ENCODE measurements at places on chromosomes 12 and 14.

GRCh38 chr14:57875296-57875695, 9.4 kb upstream of the SLC35F4 start:
- DNase-seq: peak; percentile 77

DNA sequence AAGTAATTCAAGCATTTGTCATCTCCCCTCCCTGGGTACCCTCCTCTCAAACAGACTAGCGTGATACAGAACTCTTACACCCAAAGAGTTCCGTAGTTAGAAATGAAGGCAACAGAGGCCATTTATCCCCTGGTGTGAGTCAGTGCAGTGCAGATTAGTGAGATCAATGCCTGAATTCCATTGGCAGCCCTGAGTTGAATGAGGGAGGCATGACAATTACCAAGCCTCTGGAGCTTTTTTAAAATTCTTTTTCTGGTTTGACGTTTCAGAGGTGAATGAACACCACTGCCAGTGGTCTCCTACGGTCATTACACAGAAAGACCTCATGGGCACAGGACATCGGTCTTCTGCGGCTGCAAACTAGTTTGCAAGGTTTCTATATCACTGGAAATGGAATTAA, 94.4 kb downstream of the PRIMA1 start:
- DNase-seq: no peak

GRCh38 chr14:64159588-64159987, 134.6 kb downstream of the ESR2 start:
- DNase-seq: no peak

- no peak for DNase-seq
These were observed 319.8 kb downstream of the CEP128 start for GRCh38 chr14:80621701-80622100.

DNA sequence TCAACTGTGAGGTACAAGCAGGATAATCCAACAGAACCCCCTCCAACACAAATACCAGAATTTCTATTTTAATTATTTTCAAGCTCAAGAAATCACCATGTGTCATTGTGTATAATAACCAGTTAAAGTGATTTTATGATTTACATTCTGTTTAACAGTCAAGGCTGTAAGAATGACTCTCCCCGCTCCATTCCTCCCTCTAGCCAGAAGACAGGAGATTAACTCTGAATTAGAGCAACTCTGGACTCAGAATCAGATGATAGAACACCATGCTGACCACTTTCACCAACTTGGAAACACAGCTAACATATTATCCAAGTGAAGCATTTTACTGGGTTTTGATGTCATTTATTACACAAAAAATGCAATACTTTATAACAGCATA, 71.9 kb downstream of the ATP2B1 start:
- no peak for DNase-seq

DNA sequence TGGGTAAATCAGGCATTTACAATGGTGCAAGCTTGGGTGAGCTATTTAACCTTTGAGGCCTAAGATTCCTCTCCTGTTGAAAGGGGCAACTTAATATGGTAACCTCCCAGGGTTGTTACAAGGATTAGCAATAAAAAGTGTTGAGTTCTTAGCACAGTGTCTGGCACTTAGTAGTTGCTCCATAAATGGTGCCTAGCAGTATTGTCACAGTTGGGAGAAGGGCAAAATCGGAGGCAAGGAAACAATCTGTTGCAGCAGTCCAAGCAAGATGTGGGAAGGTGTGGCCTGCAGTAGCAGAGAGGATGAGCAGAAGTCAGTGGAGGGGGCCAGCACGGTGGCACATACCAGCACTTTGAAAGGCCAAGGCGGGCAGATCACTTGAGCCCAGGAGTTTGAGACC, 7.3 kb upstream of the SP7 start:
- no peak for DNase-seq

DNA sequence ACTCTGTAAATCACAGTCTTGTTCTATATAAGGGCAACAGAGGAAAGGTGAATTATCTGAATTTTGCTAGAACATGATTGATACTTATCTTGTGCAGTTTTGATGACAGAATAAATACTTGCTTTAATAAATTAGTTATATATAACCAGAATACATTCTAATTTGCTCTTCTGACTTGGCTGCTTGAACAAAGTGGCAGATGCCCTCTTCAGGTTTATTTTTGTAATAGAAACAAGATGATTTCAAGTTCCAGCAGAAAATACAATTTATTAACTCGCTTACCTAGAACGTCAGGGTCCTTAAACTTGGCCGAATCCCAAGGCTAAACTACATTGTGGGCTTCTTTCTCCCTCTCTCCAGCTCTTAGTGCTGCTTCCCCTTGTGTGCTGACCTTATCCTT, 57.6 kb upstream of the SSTR1 start:
- DNase-seq: no peak

DNA sequence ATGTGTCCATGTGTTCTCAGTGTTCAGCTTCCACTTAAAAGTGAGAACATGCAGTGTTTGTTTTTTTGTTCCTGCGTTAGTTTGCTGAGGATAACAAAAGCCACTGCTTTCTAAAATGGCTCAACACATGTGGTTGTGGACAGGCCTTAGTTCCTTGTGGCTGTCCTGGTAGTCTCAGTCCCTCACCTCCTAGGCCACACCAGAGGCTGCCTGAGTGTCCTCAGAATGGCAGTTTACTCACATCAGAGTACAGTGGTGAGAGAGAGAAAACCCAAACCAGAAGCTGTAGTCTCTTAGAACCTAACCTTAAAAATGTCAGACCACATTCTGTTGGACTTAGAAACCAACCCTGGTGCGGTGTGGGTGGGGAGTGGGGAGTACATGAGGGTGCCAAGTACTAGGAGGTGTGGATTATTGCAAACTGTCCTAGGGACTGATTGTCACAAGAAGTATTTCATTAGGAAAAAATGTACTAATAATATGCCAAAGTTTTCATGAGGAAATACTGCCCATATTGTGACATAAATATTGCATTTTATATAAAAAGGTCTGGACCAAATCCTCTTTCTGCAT, 30.4 kb downstream of the NPAS3 start:
- DNase-seq: no peak

DNA sequence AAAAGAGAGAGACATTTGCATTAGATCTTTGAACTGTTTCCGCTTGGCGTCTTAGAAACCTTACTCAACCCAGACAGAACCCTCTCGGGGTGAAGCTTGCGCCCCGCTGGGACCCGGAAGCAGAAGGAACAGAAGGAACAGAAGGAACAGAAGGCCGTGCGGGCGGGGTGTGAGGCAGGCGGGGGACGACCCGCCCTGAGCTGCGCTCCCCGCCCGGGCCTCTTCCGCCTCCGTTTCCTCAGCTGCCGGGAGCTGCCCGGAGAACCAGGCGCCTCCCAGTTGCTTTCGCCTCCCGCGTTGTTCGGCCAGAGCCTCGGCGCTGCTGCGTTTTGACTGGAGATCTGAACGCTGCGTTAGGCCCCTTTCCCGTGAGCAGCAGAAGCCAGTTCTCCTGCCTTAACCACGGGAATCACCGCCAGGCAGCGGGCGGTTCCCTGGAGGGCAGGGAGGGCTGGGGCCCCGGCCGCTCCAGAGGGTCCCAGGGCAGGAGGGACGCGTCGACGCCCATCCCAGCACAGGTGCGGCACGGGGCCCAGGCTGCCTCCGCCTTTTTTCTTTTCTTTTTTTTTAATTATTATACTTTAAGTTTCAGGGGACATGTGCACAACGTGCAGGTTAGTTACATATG, 19.3 kb upstream of the MMP17 start:
- DNase-seq: no peak

DNA sequence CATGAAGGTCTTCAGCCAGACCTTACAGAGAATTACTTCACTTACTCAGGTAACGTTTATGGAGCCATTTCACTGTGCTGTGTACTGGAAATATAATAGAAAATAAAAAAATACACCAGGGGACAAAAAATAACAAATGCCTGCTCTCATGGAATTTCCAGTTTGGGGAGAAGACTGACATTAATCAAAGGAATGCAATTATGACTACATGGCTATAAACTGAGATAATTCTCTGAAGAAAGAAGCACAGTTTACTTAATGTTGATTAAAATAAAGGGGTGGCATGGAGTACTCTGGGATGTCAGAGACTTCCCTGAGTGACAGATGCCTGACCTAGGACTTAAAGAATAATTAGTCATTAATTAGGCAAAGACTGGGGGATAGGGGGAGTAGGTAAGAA, 59.0 kb downstream of the DENND5B start:
- no peak for DNase-seq

DNA sequence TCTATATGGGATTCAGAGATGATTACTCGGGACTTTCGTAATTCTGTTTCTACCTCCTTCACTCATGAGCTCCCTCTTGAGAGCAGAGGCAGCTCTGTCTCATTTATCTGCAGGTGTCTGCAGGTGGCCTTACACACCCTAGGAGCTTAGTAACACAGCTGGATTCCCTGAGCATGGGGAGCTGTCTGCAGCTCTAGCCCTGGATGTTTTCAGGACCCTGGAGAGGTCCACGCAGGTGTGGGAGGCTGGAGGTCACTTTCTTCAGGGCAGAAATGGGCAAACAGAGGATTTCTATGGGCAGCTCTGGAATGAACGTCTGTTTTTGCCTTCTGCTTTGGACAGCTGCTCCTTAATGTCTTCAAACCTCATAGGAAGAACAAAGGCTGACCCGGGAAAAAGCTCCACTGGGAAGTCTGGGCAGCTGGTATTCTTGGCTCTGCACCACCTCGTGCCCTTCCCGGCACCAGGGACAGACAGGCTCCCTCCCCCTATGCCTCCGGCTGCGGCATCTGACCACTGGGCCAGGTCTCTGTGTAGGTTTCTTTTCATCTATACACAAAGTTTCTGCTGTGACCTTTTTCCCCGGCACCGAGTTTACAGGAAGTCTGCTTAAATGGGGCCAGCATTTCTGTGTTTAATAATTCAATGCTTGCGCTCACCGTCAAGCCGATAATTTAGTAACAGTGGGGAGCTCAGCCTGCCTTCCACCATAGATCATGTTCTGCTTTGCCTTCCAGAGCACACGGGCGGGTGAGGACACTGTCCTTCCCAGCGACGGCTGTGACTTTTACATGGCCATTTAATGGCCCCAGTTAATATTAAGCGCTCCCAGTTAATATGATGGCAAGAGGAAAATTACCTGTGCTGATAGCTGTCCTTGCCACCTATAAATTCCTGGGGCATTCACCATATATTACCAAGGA, 320.2 kb upstream of the SFSWAP start:
- DNase-seq: peak; percentile 28

GRCh38 chr12:101004898-101005297, 205.1 kb downstream of the SLC5A8 start:
- DNase-seq: peak; percentile 22

GRCh38 chr12:132685400-132685799, 1.7 kb downstream of the POLE start:
- no peak for DNase-seq

GRCh38 chr12:115378291-115378690, 694.3 kb upstream of the TBX3 start:
- DNase-seq: no peak

DNA sequence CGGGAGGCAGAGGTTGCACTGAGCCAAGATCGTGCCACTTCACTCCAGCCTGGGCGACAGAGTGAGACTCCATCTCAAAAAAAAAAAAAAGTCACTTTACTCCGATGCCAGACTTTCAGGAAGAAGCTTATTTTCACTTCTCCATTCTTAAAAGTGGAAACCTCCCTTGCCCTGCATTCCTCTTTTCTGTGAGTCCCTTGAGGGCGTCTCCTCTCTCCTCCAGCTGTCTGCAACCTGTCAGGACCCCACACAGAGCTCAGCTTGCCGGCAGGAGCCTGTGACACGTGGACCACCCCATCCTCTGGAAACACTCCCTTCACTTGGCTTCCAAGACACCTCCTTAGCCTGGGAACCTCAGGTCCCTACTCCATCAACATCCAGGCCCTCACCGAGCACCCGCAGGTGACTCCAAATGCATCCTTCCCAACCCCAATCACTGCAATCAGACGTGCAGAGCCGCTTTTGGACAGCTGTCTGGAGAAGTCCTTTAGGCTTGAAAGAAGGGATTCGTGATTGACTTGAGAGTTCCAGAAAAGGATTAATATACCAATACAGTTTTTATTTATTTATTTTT, 34.3 kb downstream of the SLC15A4 start:
- no peak for DNase-seq

DNA sequence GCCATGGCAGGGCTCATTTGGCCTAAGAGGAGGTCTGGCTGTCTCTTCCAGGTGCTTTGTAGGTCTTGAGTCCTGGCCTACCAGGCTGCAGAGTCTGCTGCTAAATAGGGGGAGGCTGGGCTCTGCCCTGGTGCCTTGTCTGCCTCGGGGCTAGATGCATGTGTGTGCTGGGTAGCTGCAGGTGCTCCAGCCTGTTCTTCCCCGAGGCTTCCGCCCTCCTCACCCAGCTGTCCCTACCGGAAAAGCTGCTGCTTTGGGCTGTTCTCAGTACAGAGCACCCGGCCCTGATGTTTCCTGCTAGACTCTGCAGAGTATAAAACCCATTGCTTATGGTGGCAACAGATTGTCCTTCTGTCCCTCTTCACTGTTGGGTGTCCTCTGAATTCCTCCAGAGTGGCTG, 37.7 kb downstream of the RAB35 start:
- no peak for DNase-seq

DNA sequence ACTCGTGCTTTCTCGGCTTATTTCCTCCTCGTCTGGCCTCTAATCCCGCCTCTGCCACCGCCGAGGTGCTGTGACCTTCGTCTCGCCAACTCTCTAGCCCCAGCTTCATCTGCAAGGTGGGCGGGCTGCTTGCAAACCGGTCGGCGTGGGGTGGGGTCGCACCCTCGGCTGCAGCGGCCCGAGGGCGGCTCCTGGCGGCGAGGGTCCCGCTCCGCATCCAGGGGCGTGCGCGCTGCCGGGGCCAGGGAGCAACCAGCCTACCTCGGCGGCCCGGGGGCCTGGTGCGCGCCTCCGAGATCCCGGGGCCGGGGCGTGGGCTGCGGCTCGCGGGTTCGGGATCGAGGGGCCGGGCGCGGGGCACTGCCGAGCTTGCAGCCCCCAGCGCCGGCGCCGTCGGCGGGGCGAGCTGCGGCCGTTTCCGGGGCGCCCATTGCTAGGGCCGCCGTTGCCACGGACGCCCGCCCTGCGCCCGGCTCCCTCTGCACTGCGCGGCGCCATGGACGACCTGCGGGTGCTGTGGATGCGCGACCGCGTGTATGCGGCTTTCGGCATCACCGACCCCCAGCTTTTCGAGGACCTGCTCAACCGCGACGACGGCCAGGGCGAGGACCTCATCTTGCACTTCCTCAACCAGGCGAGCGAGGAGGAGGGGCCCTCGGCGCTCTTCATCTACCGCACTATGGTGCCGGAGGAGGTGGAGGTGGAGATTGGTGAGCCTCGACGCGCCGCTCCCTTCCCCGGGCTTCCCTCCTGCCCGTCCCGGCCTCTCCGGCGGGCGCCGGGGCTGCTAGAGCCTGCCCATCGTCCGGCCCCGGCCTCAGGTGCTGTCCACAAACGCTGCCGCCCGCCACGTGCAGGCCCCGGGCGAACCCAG, at the start of gene DNAH10:
DNAH10 (plus strand) TSS at position 461 of the 874 bp plus-strand sequence; CDS start at position 497, 36 bp downstream.
- DNase-seq: peak; percentile 39

DNA sequence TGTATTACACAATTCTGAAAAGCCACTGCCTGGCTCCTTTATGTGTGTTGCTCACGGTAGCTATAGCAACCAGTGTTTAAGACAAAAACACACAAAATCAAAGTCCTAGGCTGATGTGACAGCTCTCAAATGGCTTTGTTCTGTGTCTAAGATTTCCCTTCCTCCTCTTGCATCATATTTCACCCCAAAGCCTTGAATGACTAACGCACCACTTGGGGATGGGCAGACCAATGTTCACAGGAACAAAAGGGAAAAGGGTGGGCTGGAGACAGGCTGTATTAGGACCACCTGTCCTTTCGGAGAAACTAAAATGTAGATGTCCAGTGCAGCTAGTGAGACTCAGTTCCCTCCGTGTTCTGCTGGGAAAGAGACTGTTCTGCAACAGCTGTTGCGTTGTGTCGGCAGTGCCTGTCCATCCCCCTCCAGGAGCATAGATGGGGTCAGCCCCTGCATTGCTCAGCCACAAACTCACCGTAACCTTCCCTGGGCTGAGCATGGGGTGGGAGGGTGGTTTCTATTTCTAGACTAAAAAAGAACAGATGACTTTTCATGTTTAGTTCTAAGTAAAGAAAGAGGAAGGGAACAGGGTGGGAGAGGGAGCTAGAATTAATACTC, 26.8 kb upstream of the DAAM1 start:
- DNase-seq: peak; percentile 45
